ENCODE measurements at places on chromosomes 2 and 18. TPM values are rescaled to one million over a fixed set of nuclear protein-coding genes. Genes with fewer than 3 reads are reported as not detected.

LYPD6B gene
- total RNA-seq = 2.2 TPM

NTSR2 gene
- total RNA-seq = 0.15 TPM

DNA sequence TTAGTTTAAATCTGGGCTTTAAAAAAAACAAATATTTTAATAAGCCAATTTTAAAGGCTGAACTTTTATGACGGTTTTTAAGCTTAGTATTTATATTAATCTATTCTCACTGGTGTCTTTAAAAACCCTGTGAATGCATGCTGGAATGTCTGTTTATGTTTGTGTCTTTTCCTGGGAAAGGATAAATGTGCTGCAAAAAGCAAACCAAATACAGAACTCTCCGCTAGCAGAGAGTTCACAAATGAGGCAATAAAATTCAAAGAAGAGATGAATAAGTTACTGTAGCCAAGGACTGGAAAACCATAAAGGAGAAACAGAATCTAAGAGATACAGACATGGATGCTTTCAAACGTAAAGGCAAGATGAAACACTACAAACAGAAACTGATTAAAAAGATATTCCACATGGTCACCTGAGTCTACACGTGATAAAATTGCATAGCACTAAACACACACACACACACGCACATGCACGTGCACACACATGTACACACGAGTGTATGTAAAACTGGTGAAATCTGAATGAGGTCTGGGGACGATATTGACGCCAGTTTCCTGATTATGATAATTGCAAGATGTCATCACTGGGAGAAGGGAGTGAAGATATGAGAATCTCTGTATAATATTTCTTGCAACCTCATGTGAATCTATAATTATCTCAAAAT lies 4.5 kb downstream of the TWIST2 start:
- no peak overlapping the region for H3K4me3 ChIP-seq
- DNase-seq = no peak
- peaks cover 6% of the 10 kb centered on the region for H3K4me1 ChIP-seq
- H3K27me3 ChIP-seq = no peaks in the 10 kb centered on the region
- H3K27ac ChIP-seq = no peak overlapping the region

GRCh38 chr18:36408606-36409005 lies 111.1 kb downstream of the FHOD3 start:
- DNase-seq = no peak
- no peaks in the 10 kb centered on the region for H3K4me1 ChIP-seq
- H3K27me3 ChIP-seq = no peaks in the 10 kb centered on the region
- H3K27ac ChIP-seq = no peak overlapping the region
- H3K36me3 ChIP-seq = no peaks in the 10 kb centered on the region

- DNase-seq = no peak
- no peaks in the 10 kb centered on the region for H3K36me3 ChIP-seq
- no peaks in the 10 kb centered on the region for H3K4me1 ChIP-seq
- no peaks in the 10 kb centered on the region for H3K27me3 ChIP-seq
These were observed 129.1 kb upstream of the DOCK10 start for GRCh38 chr2:225171350-225171749.

GRCh38 chr18:21559195-21559594 lies 41.3 kb downstream of the ESCO1 start:
- no peak overlapping the region for H3K4me3 ChIP-seq
- H3K4me1 ChIP-seq = no peaks in the 10 kb centered on the region
- H3K27ac ChIP-seq = no peak overlapping the region
- peaks cover 15% of the 10 kb centered on the region for H3K36me3 ChIP-seq

- H3K4me3 ChIP-seq = no peak overlapping the region
- no peaks in the 10 kb centered on the region for H3K4me1 ChIP-seq
- no peaks in the 10 kb centered on the region for H3K27me3 ChIP-seq
- H3K27ac ChIP-seq = no peak overlapping the region
- peak; percentile 32 for DNase-seq
- no peaks in the 10 kb centered on the region for H3K36me3 ChIP-seq
These were observed 3.2 kb downstream of the TEKT4 start for GRCh38 chr2:94874277-94874997.

GRCh38 chr2:136393514-136393913 lies 275.6 kb upstream of the CXCR4 start:
- H3K27me3 ChIP-seq = peaks cover 6% of the 10 kb centered on the region
- H3K4me3 ChIP-seq = no peak overlapping the region
- H3K36me3 ChIP-seq = no peaks in the 10 kb centered on the region
- no peak overlapping the region for H3K27ac ChIP-seq
- DNase-seq = no peak
